Hepatocyte (in vitro differentiated cells): ENCODE measurements at places on chromosomes 4 and X.

- no peaks in the 10 kb centered on the region for H3K27me3 ChIP-seq
- peaks cover 4% of the 10 kb centered on the region for H3K4me1 ChIP-seq
- H3K36me3 ChIP-seq, result no peaks in the 10 kb centered on the region
- DNase-seq, result no peak
- no peak overlapping the region for H3K27ac ChIP-seq
These were observed 1003.5 kb upstream of the LCORL start for GRCh38 chr4:19025031-19025430.

DNA sequence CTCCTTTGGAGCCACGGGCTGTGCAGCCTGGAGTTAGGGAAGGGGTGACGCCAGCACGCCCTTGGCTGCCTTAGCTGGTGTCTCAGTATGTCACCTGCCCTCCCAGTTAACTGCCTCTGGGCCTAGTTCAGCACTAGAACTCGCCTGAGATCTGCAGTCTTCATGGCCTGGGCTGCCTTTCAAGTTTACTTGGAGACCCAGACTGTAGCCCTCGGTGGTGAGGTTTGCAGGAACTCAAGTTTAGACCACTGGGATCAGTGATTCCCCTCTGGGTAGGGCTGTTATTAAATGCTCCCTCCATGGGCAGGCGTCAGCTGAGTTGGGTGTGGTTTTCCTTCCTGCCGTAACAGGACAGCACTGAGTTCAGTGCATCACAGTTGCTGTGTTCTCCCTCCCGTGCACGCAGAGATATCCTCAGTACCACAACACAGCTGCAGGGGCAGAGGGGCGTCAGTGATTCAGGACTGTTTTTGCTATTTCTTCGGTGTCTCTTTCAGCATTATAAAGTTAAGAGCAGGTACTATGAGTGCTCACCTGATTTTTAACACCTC is 30.5 kb downstream of the PLAC8 start:
- H3K4me3 ChIP-seq, result no peak overlapping the region
- DNase-seq, result no peak
- no peaks in the 10 kb centered on the region for H3K27me3 ChIP-seq

DNA sequence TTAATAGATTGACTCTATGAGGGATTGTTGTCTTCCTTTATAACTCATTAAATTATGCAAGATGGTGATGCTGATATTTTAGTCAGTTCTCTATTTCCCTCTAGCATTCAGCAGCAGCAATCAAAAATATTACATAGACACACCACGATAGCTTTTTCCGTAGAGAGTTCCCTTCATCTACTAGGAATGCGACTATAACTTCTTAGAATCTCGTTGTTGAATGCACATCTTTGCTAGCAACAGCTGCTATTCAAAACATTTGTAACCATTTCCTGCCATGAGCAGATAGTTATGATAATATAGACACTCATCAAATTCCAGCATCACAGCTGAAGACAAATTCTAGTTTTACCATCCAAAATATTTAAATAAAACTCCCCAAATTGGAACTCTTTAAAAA is 147.4 kb upstream of the FGF13 start:
- no peak for DNase-seq
- no peak overlapping the region for H3K4me3 ChIP-seq
- H3K27ac ChIP-seq, result no peak overlapping the region
- H3K27me3 ChIP-seq, result no peaks in the 10 kb centered on the region

DNA sequence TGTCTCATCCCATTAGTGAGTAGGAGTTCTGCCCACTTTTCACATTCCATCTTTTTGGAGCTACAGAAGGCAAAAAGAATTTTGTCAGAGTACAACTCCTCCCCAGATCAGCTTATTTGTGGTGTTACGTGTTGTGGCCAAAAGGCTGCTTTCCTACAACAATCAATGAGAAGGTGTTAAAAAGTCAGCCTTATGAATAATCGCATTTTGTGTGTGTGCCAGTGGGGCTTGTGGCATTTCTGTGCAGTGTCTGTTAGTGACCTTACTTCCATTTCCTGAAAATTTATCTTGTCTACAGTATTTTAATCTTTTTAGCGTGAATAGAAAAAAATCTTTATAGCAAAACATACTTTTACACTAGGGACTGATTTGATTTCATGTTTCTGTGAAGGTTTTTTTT is 458.3 kb upstream of the LCORL start:
- H3K4me1 ChIP-seq, result no peaks in the 10 kb centered on the region
- DNase-seq, result no peak
- no peaks in the 10 kb centered on the region for H3K27me3 ChIP-seq

GRCh38 chr4:104015680-104016079 is 295.9 kb upstream of the TACR3 start:
- H3K36me3 ChIP-seq, result no peaks in the 10 kb centered on the region
- DNase-seq, result peak; percentile 30
- no peak overlapping the region for H3K4me3 ChIP-seq
- no peak overlapping the region for H3K27ac ChIP-seq

GRCh38 chr4:8594097-8595038 is 1.8 kb downstream of the CPZ start:
- no peaks in the 10 kb centered on the region for H3K36me3 ChIP-seq
- DNase-seq, result peak; percentile 86
- no peak overlapping the region for H3K27ac ChIP-seq
- H3K4me3 ChIP-seq, result no peak overlapping the region
- peaks cover 23% of the 10 kb centered on the region for H3K27me3 ChIP-seq
- peaks cover 25% of the 10 kb centered on the region for H3K4me1 ChIP-seq

DNA sequence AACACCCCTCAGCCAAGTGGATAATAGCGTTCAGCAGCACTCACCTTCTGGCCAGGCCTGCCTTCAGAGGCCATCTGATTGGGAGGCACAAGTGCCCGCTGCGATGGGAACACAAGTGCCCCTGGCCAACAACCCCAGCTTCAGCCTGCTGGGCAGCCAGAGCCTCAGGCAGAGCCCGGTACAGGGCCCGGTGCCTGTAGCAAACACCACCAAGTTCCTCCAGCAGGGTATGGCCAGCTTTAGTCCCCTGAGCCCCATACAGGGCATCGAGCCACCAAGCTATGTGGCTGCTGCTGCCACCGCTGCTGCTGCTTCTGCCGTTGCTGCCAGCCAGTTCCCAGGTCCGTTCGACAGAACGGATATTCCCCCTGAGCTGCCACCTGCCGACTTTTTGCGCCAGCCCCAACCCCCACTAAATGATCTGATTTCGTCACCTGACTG is 55.9 kb upstream of the MTM1 start:
- H3K36me3 ChIP-seq, result no peaks in the 10 kb centered on the region
- no peak overlapping the region for H3K4me3 ChIP-seq
- no peaks in the 10 kb centered on the region for H3K27me3 ChIP-seq
- H3K4me1 ChIP-seq, result no peaks in the 10 kb centered on the region

DNA sequence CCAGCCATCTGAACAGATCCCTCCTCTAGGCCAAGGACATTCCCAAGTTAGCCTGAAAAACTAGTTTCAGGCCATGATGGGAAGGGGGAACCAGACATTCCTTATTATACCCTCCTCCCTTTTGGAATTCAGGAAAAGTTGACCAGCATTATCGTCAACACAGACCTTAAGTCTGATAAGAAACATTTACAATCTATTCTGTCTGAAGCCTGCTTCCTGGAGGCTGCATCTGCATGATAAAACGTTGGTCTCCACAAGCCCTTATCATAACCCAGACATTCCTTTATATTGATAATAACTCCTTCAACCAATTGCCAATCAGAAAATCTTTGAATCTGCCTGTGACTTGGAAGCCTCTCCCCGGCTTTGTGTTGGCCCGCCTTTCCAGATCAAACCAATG is 44.3 kb downstream of the EFHC2 start:
- no peak overlapping the region for H3K27ac ChIP-seq
- DNase-seq, result no peak
- no peaks in the 10 kb centered on the region for H3K4me1 ChIP-seq
- H3K4me3 ChIP-seq, result no peak overlapping the region

DNA sequence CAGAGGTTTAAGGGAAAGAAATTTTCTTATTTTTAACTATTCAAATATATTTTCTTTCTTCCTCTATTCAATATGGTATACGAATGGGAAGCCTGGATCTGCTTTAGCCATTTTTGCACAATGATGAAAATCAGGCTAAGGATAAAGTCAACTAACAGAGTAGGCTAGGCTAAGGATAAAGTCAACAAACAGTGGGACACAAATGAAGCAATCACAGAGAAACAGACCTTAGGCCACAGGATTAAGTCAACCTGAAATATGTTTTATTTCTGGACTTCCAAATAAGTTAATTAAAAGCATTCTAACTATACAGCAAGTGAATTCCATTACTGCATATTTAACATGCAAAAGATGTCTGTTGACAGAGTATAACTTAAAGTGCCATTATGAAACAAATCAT is 17.0 kb downstream of the DYNLT3 start:
- no peak overlapping the region for H3K27ac ChIP-seq
- H3K4me1 ChIP-seq, result no peaks in the 10 kb centered on the region
- H3K27me3 ChIP-seq, result no peaks in the 10 kb centered on the region
- H3K4me3 ChIP-seq, result no peak overlapping the region
- H3K36me3 ChIP-seq, result no peaks in the 10 kb centered on the region

DNA sequence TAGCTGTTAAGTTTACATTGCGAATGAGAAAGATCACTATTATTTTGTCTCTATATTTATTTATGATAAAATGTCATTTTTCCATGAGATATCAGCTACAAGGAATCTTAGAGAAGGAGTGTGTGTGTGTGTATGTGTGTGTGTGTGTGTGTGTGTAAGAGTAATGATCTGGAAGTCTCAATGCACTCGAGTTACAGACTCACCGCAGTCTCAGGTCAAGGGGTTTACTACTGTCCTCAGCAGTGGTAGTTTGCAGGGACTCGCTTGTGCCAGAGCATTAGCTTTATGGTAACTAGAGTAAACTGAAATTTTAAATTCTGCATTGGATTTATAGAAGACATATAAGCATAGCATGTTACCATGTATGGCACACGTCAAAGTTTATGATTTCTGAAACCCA is 30.8 kb downstream of the LRP2BP start:
- H3K27me3 ChIP-seq, result no peaks in the 10 kb centered on the region
- H3K27ac ChIP-seq, result no peak overlapping the region
- H3K4me1 ChIP-seq, result no peaks in the 10 kb centered on the region

GRCh38 chrX:37609727-37610126 is 38.3 kb downstream of the LANCL3 start:
- H3K4me1 ChIP-seq, result no peaks in the 10 kb centered on the region
- H3K36me3 ChIP-seq, result no peaks in the 10 kb centered on the region
- H3K27ac ChIP-seq, result no peak overlapping the region
- no peaks in the 10 kb centered on the region for H3K27me3 ChIP-seq

GRCh38 chr4:53914313-53915016 is 149.9 kb downstream of the CHIC2 start:
- no peaks in the 10 kb centered on the region for H3K27me3 ChIP-seq
- no peak overlapping the region for H3K27ac ChIP-seq
- DNase-seq, result peak; percentile 28

GRCh38 chr4:6986072-6986780 is 56.9 kb upstream of the TADA2B start:
- H3K4me3 ChIP-seq, result peak overlapping the region; percentile 68
- H3K27ac ChIP-seq, result peak overlapping the region; percentile 99
- peaks cover 34% of the 10 kb centered on the region for H3K4me1 ChIP-seq
- H3K27me3 ChIP-seq, result no peaks in the 10 kb centered on the region

DNA sequence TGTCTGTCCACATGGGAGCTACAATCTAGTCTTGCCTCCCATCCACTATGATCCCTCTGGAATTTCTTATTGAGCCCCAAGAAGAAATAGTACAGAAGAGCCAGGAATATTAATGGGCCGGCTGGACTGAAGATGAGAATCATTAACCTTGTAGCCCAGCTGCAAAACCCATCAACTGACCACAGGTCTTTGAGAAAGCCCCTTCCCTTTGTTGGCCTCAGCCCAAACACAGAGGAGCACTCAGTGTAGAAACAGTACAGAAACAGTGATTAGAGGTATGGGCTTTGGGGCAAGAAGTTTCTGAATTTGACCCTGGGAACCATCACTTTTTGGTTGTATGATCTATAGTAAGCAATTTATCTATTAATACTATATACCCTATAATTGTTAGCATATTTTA is 76.8 kb upstream of the RAB40AL start:
- no peak overlapping the region for H3K4me3 ChIP-seq
- H3K36me3 ChIP-seq, result no peaks in the 10 kb centered on the region
- H3K27ac ChIP-seq, result no peak overlapping the region
- no peaks in the 10 kb centered on the region for H3K4me1 ChIP-seq
- no peaks in the 10 kb centered on the region for H3K27me3 ChIP-seq
- DNase-seq, result no peak

- DNase-seq, result no peak
- H3K4me1 ChIP-seq, result no peaks in the 10 kb centered on the region
- no peaks in the 10 kb centered on the region for H3K27me3 ChIP-seq
- H3K36me3 ChIP-seq, result no peaks in the 10 kb centered on the region
- no peak overlapping the region for H3K4me3 ChIP-seq
These were observed 211.9 kb downstream of the SOX3 start for GRCh38 chrX:140292961-140293360.

GRCh38 chrX:47191331-47191730 is 2.3 kb upstream of the UBA1 start:
- peak; percentile 43 for DNase-seq
- H3K27ac ChIP-seq, result no peak overlapping the region
- H3K27me3 ChIP-seq, result no peaks in the 10 kb centered on the region
- H3K4me3 ChIP-seq, result peak overlapping the region; percentile 41
- H3K36me3 ChIP-seq, result no peaks in the 10 kb centered on the region

DNA sequence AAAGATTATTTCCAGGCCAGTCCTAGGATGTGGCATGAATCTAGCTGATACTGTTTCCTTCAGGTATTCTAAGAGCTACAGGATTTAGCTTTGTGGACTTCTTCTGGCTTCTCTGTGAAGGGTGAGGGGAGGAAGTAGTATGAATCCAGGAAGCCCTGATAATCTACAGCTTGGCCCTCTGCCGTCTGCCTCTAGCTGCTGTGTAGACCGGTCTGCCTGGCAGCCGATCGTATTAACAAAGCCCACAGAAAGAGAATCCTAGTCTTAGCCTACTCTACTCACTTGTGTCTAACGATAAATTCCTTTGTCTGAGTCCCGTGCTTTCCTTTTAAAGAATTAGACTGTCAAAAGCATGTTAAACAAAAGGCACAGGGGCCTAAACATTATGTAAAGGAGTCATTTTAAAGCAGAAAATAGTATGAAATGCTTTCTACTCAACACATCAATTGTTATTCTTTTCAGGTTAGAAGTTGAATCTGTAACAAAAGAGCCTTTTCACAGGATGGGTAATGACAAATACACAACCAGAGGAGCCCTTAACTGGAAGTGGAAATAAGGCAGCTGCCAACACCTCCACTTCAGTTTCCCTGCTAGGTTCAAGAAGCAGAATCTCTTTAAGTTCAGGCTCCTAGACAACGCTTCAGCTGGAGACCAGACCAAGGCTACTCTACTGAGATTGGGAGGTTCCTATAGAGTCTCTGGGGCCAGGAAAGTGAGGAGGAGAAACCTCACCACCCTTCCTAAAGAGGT is 48.9 kb upstream of the UCP1 start:
- no peak for DNase-seq
- H3K27me3 ChIP-seq, result no peaks in the 10 kb centered on the region
- no peaks in the 10 kb centered on the region for H3K4me1 ChIP-seq
- H3K4me3 ChIP-seq, result no peak overlapping the region
- H3K36me3 ChIP-seq, result no peaks in the 10 kb centered on the region
- no peak overlapping the region for H3K27ac ChIP-seq

- no peaks in the 10 kb centered on the region for H3K4me1 ChIP-seq
- peaks cover 57% of the 10 kb centered on the region for H3K27me3 ChIP-seq
- no peak overlapping the region for H3K4me3 ChIP-seq
- H3K27ac ChIP-seq, result no peak overlapping the region
- H3K36me3 ChIP-seq, result no peaks in the 10 kb centered on the region
- no peak for DNase-seq
These were observed 109.3 kb downstream of the ADRA2C start for GRCh38 chr4:3875466-3875865.

- no peak overlapping the region for H3K4me3 ChIP-seq
- H3K27ac ChIP-seq, result no peak overlapping the region
- H3K27me3 ChIP-seq, result no peaks in the 10 kb centered on the region
- H3K4me1 ChIP-seq, result peaks cover 8% of the 10 kb centered on the region
These were observed 34.5 kb downstream of the ACE2 start for GRCh38 chrX:15566244-15566643.

- H3K4me3 ChIP-seq, result no peak overlapping the region
- H3K4me1 ChIP-seq, result peaks cover 13% of the 10 kb centered on the region
These were observed 19.7 kb upstream of the ABCG2 start for GRCh38 chr4:88177983-88178625.
